ENCODE measurements at places on chromosomes 2 and 18.

DNA sequence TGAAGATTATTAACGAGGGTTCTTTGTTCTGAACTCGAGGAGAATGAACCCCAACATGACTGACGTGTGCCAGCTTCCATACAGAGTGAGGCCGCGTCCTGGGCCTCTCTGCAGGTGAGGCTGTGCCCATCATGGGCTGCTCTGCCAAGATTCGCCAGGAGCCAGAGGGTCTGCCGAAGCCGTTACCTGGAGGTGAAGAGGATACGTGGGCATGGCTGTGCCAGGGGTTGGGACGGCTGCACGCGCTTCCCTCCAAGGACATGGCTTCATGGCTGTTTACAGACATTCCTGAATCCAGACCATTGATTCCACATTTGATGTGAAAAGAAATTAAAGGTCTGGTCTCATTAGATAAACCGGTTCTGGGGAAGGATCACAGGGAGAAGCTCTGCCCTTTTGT, 211.4 kb upstream of the SALL3 start:
- DNase-seq = no peak

- no peak for DNase-seq
Measured at GRCh38 chr2:161625314-161625919, 1.2 kb downstream of the SLC4A10 start.

- DNase-seq = no peak
Measured at GRCh38 chr2:12428324-12428723, 288.4 kb upstream of the TRIB2 start.

DNA sequence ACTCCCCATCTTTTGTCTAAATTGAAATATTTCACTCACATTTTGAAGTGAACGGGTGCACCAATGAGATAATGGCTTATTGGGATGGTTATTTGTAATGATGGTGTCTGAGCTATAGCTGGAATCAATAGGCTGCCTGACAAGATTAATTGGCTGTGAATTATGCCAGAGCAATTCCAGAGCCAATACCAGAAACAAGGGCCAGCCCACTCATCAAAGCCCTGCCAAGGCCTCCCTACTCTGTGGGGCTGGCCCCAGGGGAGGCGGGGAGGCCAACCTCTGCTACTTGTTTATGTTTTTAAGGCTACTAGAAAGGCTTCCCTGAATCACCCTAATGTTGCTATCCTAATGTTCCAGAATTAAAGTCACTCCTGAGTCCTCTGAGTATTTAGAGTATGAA, 29.1 kb upstream of the NEMP2 start:
- DNase-seq = no peak

DNA sequence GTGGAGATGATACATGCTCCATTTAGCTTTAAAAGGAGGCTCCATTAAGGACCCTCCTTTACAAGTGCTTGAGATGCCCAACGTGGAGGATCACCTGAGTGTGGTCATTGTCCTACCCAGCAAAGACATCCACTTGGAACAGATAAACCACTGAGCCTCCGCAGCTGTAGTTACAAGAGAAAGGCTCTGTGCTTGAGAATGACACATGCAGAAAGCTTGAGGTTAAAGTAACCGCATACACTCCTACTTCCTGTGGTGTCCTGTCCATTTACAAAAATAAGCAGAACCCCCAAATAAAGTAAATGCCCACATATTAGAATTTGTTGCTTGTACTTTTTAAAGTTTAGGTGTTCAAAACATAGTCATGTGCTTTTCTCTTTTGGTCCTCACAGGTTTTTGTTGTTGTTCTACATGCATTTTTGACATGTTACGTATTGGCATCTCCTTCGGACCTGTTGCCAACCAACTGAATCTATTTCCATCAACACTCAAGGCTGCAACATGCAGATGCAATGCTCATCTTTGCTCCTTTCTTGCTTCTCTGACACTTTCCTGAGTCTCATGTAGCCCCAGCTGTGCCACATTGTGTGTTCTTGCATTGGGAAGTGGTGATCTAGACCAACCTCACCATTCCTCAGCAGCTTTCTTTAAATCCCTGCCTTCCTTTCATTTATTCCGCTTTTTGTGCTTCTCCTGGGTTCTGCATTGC, 56.0 kb downstream of the SERPINB7 start:
- no peak for DNase-seq

DNA sequence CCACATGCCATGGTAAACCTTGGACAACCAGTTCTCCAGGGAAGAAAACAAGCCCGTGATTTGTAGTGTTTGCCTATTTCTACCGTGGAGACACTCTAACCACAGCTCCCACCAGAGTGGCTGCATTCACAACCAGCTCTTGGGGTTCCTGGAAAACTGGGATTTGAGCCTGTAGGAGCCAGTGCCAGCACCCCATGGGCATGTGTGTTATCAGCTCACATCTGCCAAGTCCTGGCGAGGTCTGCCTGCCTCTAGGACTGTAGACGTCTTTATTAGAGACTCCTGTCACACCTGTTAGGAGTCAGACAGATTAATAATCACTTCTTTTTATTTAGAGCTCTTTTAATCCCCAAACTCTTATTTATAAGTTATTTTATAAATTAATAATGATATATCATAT, 41.0 kb downstream of the INPP5D start:
- no peak for DNase-seq

DNA sequence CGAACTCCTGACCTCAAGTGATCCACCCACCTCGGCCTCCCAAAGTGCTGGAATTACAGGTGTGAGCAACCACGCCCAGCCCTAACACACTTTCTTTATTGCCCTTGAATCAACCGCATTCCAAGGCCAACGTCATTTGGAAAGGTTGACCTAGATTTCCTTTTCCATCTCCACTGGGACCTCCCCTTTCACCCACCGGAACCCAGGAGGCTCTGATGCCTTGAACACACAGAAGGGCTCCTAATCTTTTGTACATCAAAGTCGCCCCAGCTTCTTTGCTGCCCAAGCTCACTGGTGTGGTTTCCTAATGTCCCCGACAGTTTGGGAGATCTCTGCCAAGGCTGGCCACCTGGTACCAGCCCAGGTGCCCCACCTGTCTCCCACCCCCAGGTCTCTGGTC, 46.2 kb upstream of the CAB39 start:
- DNase-seq = no peak

DNA sequence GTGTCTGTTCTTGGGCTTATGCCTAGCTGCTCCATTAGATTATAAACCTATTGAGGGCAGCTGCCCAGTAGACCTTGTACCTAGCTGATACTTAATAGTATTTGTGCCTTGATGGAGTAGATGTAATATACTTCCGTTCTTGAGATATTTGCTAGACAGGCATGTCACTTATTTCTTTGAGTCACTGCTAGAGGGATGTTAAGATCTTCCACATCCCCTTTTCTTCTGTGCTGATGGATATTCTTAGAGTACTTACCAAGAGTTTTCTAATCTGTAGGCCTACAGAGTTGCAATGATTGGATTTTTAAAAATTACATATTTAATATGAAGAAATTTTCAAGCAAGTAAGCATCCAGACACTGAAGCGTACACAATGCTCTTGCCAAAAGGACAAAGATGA, 226.7 kb downstream of the TPGS2 start:
- DNase-seq = no peak

- DNase-seq = no peak
Measured at GRCh38 chr2:27003007-27003406, 29.8 kb upstream of the TMEM214 start.

- no peak for DNase-seq
Measured at GRCh38 chr18:68780802-68781635, 16.9 kb upstream of the CCDC102B start.

DNA sequence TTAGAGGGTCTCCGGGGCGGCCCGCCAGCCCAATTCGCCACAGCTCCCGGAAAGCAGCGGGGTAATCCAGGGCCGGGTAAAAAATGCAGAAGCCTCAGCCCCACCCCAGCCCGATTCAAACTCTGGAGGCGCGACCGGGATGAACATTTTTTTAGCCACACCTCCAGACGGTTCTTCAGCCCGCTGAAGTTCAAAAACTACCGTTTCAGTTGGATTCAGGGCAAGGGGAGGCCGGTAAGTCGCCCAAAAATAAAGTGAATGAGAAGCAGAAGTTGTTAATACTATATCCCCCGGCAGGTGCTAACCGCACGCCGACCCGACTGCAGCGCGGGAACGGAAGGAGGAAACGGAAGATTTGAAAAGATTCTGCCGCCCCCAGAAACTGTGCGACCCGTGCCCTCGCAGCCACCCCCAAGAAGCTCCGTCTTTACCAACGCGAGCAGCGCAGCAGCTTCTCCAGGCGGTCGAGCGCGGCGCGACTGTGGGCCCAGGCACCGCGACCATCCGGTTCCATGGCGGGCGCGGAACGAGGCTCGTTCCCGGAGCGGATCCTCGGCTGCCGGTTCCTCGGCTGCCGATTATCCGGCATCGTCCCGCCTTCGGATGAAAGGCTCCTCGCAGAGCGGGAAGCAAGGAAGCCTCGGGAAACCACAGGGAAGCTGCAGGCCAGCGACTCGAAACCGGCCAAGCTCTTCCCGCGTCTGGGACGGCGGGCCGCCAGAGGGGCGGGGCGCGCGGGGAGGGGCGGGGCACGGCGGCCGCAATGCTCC, at the start of gene BARD1:
BARD1 (minus strand) TSS at position 703 of the 770 bp plus-strand sequence; CDS start at position 589, 114 bp downstream.
- DNase-seq = peak; percentile 33

DNA sequence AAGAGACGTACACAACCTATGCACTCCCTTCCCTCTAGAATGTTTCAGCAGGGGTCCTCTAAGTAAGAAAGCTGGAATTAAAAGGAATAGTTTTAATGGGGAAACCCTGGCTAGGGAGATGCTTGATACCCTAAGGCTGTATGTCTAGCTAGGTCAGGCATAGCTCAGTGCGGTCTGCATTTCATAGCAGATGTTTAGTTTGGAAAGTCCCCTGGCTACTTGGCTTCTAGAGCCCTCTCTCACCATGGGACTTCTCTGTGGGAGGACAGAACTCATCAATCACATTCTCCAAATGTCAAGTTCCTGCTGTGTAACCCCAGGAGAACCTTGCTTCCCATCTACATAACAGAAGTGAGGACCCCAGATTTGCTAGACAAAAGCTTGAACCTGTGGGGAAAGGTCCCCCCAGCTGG, 24.1 kb upstream of the ANXA4 start:
- no peak for DNase-seq

- DNase-seq = no peak
Measured at GRCh38 chr2:238187618-238188548, 15.6 kb downstream of the ILKAP start.

DNA sequence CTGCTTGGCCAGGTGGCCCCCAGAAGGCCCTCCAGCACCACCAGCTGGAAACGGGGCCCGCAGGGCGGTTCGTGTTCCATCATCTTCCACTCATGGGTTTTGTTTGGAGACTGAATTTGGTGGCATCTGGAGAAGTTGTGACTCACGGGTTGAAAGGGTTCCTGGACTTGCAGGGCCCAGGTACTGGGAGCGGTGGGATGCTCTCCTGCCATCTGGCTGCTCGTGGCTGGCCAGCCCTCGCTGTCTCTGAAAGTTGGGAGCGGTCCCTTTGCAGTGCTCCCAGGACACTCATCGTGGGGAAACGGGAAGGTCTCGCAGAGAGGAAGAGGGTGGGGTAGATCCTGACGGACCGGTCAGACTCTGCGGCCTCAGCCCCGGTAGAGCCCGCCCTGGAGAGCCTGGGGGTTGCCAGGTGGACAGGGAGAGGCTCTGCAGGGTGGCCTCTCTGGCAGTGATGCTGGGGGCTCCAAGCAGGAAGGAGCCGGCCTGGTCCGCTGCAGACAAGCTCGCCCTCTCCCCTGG, 47.5 kb downstream of the TWIST2 start:
- no peak for DNase-seq

GRCh38 chr2:189581354-189582139, 961 bp upstream of the SLC40A1 start:
- no peak for DNase-seq

GRCh38 chr2:51662187-51662586, 630.3 kb upstream of the NRXN1 start:
- no peak for DNase-seq

DNA sequence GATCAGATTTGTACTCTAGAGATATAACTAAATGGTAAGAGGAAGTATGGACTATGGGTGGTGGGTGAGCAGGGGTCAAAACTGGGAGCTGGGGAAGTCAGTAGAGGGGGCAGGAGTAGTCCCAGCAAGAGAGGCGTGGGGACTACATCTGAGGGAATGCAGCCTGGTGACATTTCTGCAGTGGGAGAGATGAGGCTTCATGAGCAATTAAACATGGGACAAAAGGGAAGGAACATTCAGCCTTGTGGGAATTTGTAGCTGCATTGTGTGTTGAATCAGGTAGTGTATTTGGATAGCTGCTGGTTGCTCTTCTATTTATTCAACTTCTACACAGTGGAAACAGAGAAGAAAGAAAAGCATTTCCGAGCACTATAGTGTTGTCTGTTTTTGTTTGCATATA, 3.6 kb downstream of the CNOT11 start:
- no peak for DNase-seq

DNA sequence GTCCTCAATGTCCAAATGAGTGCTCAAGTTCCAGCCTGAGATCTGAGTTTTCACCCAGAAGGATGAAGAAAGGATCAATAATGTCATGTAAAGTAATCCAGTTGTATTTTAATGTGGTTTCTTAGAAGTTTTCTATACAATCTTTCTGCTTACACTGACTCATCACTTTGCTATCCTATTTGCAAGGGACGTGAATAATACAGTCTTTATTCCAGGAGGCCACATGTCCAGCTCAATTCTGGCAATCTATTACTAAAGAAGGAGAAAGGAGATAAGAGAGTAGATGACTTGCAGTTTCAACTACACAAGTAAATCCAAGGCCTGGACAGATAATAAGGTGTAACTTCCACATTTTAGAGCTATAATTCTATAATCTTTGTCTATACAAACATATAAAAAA, 601.1 kb upstream of the SETBP1 start:
- no peak for DNase-seq

DNA sequence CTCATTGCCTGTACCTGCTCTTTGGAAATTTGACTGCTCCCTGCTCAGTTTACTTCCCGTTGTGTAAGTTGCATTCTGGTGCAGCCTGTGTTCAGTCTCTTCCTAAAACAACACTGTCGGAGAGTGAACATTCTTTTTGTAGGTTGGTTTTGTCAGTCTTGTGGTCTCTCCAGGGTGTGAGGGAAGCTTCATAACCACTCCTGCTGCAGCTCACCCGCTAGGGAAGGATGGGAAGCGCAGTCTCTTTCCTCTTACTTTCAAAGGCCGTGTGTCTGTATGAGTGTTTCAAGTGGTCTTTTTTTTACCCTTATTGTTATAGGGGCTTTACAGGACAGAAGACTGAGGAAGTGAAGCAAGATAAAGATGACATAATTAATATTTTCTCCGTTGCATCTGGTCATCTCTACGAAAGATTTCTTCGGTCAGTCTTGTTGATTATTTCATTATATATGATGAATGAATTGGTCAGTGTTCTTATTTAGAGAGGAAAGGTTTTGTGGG, 87.2 kb downstream of the UGGT1 start:
- no peak for DNase-seq

DNA sequence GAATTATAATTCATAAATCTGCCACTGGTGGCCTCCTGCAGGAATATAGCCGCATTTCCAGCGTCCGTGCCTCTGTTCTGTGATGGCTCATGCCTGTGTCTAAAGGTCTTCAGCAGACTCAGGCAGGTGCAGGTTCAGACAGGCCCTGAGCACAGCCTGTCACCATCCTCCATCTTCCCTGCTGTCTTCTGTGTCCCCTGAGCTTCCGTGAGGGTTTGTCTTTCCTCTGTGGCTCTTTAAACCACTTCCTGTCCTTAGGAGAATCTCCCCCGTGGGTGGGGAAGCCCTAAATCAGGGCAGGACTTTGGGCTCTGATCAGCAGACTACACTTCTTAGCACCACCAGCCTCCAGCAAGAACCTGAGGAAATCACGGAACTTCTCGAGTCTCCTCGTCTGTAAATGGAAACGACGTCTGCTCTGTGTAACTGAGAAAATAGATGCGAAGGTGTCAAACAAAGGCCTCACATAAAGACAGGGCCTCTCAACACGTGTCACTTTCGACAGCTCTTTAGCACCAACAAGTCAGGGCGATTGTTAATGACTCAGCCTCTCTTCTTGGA, 24.1 kb upstream of the NFATC1 start:
- no peak for DNase-seq

- DNase-seq = no peak
Measured at GRCh38 chr2:27715318-27716210, 51.9 kb downstream of the SLC4A1AP start.
